ENCODE measurements at places on chromosomes 1 and 21.
A peak's percentile ranks its signal among the peaks of the same experiment; 100 is the strongest.

DNA sequence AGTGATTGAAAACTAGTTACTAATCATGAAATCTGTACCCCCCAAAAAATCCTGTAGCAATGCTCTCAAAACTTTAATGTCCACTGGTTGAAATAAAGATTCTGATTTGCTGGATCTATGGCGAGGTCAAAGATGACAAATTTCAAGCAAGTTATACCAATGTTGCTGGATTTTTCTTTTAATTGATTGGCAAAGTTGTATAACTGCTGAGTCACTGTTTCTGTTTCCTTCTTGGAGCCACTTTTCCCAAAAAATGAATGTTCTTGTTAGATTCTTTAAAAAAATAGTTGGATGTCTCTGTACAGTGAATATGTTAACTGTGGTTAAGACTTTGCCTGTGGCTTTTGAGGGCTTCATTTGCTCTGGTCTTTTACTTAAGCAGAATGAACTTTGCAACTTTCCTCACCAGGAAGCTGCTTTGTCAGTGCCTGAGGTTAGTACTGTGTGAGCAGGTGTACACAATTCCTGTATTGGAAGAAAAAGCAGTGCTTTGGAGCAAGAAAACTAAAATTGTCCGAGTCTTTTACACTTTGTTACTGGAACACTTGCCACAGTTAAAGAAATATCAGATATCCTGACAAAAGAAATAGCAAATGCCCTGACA, 1211.9 kb downstream of the MRPL39 start:
- no peak for DNase-seq

DNA sequence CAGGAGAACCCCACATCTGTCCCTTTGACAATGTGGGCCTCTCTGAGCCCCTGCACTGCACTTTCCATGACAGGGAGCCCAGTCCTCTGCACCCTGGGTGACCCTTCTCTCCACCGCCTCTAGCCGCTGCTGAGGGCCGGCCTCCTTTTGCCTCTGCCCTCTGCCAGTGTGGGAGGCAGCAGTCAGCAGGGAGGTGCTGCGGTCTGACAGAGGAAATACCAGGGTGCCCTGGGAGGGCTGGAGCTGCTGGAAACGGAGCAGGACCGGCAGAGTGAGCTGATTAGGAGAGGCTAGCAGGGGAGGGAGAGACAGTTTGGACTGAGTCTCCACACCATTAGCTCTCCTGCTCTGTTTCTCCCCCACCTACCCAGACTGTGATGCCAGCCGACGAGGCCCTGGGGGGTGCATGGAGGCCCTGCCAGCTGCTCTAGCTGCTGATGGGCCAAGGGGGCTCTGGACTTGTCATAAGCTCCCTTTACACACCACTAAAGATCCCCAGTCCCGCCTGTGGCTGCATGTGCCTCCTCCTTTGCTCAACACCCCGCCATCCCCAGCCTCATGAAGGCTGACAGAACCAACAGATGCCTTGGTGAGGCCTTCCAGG, 171.1 kb upstream of the KLHDC7A start:
- no peak for DNase-seq

GRCh38 chr1:175818929-175819328, 75.5 kb upstream of the TNR start:
- DNase-seq: no peak

GRCh38 chr1:195604287-195604686, 1004.0 kb downstream of the KCNT2 start:
- peak; percentile 13 for DNase-seq

DNA sequence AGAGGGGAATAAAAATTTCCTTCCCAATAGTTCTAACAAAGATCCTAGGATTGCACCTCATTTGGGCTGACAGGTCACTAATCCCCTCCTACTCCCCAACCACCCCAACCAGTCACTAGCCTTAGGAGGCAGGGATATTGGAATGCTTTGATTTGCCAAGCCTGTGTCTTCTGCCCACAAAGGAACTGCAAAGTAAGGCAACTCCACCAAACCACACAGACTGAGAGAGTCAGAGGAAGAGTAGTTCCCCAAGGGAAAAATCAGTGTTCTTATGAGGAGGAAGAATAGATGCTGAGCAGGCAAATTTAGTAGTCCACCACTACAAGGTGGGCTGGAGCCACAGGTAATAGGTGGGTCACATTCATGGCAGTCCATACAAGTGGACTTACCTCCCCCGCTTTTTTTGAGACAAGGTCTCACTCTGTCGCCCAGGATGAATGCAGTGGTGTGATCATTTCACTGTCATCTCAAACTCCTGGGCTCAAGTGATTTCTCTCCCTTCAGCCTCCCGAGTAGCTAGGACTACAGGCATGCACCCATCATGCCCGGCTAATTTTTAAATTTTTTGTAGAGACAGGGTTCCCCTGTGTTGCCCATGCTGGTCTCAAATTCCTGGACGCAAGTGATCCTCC, 3.7 kb upstream of the TMEM39B start:
- no peak for DNase-seq

GRCh38 chr1:30518186-30518585, 205.2 kb downstream of the MATN1 start:
- no peak for DNase-seq

DNA sequence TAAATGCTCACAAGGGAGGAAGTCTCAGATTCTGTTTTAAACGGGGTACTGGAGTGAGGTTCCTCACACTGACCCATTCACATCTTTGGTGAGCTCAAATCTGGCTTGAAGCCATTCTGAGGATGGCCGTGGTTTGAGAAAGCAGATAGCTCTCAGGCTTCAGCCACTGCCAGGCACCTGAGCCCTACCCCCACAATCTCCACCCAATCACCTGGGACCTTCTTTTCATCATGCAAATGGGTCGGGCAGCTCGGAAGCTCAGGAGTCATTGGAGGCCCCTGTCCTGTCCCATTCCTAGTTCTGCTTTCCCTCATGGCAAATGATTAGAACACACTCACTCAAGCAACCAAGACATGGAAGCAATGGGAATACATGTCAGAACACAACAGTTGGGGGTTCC, 141.4 kb upstream of the ETS2 start:
- DNase-seq: no peak

- no peak for DNase-seq
Measured at GRCh38 chr1:168360151-168361021, 79.7 kb downstream of the TBX19 start.

DNA sequence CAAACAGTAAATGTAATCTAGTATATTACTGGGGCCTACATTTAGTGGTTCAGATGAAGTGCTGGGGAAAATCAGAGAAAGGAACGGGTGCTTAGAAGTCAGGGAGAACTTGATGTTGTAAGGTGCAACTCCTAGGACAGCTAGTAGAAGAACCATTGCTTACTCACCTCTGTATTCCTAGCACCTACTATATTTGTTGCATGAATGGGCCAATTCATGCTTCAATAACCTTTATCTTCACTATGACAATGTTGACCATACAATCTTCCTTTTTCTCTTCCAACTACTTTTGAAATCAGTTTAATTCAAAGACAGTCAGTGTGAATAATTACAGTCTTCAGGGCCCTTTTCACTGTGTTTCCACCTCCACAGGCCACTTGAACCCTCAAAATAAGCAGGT, 125.0 kb upstream of the DMRTA2 start:
- DNase-seq: no peak

GRCh38 chr21:42798106-42798505, 81.2 kb downstream of the WDR4 start:
- DNase-seq: no peak

DNA sequence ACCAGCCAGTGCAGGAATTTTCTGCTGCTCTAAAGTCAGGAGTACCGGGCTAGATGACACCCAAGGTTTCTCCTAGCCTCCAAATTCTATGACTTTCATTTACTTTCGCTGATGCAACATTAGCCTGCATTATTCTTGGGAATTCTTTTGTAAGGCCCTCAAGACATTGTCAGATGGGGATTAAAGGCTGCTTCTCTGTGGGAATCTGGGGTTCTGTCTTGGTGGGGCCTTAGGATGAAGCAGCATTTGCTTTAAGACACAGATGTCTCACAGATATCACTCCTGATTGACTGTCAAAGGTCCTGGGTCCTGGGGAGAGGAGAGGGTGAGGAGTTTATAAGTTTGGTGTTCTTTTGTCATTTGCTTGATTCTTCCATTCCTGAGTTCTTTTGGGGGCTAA, 11.6 kb downstream of the PKP1 start:
- DNase-seq: no peak

DNA sequence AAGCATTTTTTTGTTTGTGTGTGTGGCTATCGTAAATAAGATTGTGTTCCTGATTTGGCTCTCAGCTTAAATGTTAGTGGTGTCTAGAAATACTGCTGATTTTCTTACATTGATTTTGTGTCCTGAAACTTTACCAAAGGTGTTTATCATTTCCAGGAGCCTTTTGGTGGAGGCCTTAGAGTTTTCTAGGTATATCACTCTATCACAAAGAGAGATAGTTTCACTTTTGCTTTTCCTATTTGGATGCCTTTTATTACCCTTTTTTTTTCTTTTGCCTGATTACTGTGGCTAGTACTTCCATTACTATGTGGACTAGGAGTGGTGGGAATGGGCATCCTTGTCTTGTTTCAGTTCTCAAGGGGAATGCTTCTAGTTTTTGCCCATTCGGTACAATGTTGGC, 109.6 kb downstream of the S1PR1 start:
- no peak for DNase-seq

- DNase-seq: no peak
Measured at GRCh38 chr1:114208714-114209113, 55.0 kb upstream of the SYT6 start.

DNA sequence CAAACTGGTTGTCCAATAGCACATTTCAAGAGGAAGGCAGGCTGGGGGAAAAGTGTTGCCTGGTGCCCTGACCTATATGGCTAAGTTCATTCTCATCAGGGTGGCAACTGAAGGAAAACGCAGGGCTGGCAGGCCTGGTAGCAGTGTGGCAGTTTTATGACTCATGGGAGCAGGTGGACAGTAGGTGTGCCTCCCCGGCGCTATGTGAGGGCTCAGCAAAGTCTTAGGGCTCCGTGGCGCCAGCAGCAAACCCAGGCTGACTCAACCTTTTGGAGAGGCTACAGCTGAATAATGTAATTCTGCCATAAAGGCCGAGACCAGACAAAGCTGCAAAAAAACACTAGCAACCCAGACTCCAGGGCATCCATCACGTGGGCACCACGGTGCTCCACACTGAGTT, 23.6 kb downstream of the GADD45A start:
- DNase-seq: no peak

- no peak for DNase-seq
Measured at GRCh38 chr1:183244466-183244865, 58.4 kb downstream of the LAMC2 start.

DNA sequence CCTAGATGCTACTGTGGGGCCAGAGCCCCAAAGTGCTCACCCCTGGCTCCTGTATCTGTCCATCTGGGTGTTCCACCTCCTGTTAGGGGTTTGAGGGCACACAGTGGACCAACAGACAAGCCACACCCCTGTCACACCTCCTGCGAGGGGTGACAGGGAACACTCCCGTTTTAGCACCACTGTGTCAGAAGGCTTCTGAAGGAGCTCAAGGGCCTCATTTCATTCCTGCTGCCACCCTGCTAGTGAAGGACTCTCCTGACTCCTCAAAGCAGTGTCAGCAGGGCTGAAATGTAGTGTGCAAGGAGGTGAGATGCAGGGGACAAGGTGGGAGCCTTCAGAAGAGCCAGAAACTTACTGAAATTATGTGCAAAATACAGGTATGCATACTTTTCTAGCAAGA, 174.6 kb downstream of the GPATCH2 start:
- DNase-seq: no peak

GRCh38 chr1:202143011-202143767, 1.3 kb downstream of the ARL8A start:
- no peak for DNase-seq

GRCh38 chr1:7454895-7455784, 316.0 kb upstream of the VAMP3 start:
- DNase-seq: no peak

DNA sequence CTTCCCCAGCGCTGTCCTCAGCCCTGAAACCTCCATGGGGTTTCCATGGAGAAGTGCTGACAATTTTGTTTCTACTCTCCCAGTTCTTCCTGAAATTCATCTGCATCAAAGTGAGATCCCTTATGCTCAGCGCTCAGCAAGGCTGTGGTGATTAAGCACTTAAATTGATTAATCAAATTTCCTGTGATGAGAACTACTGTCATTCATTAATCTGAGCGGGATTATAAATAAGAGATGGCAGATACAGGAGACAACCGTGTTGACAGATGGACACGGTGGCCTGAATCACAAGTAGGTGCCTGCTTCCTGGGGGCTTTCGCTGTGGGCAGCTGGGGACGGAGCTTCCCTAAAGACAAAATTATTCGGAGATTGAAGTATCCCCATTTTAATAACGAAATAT, 329.1 kb upstream of the VAMP3 start:
- DNase-seq: no peak

GRCh38 chr1:80021891-80022290, 1015.4 kb upstream of the ADGRL4 start:
- DNase-seq: no peak

Data from non-pigmented ciliary epithelial cell (primary cell).